Effector memory CD8-positive, alpha-beta T cell (primary cell): ENCODE measurements at places on chromosomes 7 and 10.
A peak's percentile ranks its signal among the peaks of the same experiment; 100 is the strongest.

- DNase-seq = no peak
These were observed 1.3 kb downstream of the THSD7A start for GRCh38 chr7:11830582-11831155.

DNA sequence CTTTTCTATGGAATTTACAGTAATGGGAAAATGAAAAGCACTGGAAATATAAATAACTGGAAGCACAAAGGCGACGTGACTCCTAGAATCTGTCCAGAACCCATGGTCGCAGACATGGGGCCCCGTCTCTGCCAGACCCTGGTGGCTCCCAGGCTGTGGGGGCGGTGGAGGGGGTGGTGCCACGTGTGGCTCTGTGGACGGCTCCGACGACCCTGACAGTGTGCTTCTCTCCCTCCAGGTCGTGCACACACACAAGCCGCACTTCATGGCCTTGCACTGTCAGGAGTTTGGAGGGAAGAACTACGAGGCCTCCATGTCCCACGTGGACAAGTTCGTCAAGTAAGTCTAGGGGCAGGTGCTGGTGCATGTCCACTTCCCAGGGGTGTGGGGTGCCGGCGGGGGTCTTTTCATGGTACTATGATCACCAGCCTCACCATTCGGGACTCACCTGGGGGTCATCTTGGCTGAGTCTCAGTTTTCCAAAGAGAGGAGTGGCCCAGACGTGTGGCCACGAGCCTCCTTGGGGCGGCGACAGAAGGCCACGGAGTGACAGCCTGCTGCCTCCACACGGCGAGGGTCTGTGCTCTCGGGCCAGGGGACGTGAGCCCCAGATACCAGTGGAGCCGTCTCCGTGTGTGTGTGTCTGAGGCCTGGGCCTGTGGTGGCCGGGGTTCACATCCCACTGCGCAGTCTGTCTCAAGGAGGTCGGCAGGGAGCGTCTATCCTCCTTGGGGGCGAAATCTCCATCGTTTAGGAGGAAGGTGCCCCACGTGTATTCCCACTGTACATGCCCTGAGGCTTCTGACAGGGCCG is 108.2 kb downstream of the INPP5A start:
- DNase-seq = no peak

DNA sequence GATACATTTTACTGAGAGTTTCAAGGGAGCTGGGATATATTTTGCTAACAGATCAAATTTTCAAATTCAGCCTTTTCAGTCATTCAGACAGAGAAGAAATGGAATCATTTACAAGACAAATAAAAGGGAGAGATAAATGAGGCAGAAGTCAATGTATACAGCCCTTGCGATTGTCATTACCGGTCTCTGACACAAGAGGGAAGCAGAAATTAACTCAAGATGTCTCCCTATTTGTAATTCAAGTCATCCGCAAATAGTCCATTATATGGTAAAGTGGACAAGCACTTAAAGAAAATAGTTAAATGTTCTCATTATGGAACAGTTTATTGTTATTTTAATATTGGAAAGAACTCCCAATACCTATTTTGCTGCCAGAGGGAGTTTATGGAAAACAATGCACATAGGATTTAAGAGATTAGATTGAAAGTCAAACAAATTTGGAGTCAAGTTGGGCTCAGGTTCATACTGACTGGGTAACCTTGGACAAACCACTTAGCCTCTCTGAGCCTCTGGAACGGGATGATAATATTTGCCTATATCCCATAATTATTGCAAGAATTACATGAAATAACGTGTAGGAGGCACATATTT is 89.3 kb upstream of the PRKCQ start:
- peak; percentile 19 for DNase-seq

GRCh38 chr10:32005050-32005449 is 51.2 kb downstream of the KIF5B start:
- DNase-seq = peak; percentile 46

DNA sequence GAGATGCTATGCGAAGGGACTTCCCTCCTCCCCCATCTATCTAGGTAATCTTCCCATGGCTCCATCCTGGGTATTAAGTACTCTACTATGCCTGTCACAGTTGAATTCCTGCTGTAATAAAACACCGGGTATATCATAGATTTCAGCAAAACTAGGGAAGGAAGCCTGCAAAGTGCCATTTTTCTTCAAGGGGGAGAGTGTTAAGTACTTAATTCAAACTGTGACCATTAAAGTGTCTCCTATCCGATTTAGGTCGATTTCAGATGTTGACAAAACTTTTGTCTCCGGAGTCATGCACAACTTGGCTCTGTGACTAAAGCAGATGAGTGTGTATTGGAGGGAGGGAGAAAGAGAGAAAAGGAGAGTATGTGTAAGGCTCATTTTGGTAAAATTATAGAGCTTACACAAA is 4.6 kb downstream of the HOXA4 start:
- DNase-seq = no peak
